ENCODE measurements at places on chromosomes 3 and 15.

DNA sequence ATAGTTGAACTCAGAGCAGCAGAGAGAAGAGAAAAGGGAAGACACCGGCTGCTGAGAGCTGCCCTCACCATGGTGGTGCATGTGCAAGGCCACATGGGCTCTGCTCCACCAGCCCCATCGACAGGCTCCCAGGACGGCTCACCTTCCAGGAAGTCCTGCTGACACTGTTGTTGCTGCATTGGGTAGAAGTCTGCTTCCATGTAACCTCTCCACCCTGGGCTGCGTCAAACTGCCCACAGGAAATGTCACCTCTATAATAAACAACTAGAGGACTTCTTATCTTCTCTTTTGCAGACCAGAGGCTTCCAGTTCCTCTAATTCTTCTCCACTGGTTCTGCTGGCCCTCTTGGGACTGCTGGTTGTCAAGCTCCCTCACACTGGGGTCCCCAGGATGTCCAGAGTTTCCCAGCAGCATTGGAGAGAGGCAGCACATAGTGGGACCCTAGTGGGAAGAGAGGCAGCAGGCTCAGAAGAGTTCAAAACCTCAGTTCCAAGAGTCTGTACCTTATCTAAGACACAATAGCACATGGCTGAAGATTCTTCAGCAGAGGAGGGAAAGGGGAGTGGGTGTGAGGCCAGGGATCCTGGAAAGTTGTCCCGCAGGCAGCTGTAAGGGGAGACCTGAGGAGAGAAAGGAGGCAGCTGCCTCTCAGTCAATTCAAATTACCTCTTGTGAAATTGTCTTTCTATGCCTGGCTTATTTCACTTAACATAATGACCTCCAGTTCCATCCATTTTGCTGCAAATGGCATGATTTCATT lies 5.8 kb upstream of the CCR3 start:
- no peak for DNase-seq

DNA sequence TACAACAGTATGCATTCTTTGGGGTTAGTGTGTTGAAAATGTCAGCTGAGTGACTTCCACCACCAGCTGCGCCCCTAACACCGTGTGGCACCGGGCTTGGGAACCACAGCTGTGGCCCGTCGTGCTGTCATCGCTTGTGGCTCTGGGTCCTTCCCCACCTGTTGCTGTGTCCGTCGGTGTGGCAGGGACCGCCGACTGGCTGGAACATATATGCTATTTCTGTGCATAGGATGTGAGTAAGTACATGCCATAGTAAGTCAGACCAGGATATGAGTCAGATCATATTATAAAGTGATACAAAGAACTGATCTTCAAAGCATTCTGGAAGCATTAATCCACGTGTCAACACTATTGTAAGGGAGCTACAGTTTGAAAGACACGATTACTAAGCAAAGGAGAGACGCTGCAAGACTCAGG lies 31.9 kb downstream of the EHD4 start:
- no peak for DNase-seq

GRCh38 chr3:132984181-132984580 lies 54.0 kb upstream of the TMEM108 start:
- DNase-seq, result no peak

DNA sequence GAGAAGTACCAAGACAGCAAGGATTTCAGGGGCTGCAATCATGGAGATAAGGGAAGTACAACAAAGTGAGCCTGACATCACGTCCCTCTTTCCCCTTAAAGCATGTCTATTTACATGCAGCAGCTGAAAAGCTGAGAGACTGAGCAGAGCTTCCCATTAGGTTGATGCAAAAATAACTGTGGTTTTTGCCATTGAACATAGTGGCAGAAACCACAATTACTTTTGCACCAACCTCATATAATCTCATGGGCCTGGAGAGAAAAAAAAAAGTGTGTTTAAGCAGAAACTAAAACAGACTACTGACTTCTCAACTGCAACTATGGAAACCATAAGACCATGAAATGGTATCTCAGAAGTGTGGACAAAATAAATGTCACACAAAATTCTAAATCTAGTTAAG lies 48.3 kb downstream of the CCDC12 start:
- DNase-seq, result no peak

DNA sequence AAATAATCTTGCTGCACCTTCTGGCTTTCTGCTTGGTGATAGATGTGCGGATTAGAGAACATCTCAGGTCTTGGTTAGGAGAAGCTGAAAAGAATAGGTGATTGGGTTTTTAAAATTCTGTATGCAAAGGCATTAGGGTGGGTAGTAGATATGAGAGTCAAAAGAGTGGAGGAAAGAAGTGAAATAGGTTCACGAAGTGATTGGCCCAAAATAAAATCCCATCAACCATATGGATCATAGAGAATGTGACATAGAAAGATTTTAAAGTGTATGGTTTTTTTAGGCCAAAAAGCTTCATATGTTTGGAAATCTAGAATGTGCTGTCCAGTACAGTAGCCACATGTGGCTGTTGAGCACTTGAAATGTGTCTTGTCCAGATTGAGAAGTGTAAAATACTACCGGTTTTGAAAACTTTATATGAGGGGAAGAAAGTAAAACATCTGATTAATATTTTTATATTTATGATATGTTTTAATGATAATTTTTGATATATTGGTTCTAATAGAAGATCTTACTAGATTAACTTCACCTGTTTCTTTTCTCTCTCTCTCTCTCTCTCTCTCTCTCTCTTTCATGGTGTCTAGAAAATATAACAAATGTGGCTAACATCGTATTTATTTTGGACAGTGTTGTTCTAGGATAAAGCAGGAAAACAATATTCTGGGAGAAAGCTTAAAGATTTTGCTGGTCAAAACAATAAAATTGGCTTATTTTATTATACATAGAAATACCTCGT lies 2.9 kb downstream of the MBNL1 start:
- no peak for DNase-seq

- DNase-seq, result peak; percentile 54
These were observed 52.4 kb downstream of the IL1RAP start for GRCh38 chr3:190566043-190566933.
